ENCODE measurements at places on chromosomes 7 and 10.

- no peak for DNase-seq
Measured at GRCh38 chr7:34330308-34330707, 327.7 kb upstream of the NPSR1 start.

DNA sequence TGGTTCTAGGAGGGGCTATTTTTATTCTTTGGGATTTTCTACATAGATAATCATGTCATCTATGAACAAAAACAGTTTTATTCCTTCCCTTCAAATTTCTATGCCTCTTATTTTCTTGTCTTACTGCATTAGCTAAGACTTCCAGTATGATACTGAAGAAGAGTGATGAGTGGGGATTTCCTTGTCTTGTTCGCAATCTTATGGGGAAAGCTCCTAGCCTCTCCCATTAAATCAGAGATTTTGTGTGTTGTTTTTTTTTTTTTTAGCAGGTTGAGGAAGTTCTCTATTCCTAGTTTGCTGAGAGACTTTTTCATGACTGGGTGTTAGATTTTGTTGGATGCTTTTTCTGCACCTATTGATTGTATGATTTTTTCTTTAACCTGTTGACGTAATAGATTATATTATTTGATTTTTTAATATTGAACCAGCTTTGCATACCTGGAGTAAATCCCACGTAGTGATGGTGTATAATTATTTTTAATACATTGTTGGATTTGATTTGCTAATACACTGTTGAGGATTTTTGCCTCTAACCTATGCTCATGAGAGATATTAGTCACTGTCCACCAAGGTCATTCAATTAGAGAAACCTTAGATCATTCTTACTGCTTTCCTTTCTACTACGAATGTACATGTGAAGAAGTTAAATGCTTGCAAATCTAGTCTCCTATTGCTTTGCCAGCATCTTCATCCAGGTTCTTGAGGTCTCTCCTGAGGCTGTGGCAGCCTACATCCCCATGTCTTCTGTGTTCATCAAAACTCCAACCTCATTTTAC, 6.5 kb downstream of the ATP5F1C start:
- no peak for DNase-seq

- no peak for DNase-seq
Measured at GRCh38 chr10:114305521-114305925, 66.5 kb downstream of the VWA2 start.

GRCh38 chr7:85102813-85103350, 84.0 kb downstream of the SEMA3D start:
- DNase-seq = no peak

GRCh38 chr10:80292607-80293239, 3.3 kb upstream of the MAT1A start:
- DNase-seq = no peak
